ENCODE measurements at places on chromosomes 6 and 20.

DNA sequence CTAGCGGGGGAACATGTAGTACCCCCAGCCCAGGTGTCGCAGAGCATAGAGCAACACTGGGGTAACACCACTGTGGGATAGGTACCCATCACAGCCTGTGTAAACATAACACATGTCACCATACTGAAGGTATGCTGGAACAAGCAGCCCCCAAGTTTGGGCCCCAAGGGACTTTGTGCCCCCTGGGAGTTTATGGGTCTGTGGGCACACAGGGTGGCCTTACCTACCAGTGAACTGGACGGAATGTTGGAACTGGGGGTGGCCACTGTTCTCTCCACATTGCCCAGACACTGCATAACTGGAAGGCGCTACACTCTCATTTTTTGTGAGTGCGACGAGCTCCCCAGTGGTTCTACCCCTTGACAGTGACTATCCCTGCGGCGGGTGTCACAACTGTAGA is 28.5 kb downstream of the HDDC2 start:
- no peak for DNase-seq

- no peak for DNase-seq
These were observed 111.2 kb upstream of the CST7 start for GRCh38 chr20:24837781-24838450.

DNA sequence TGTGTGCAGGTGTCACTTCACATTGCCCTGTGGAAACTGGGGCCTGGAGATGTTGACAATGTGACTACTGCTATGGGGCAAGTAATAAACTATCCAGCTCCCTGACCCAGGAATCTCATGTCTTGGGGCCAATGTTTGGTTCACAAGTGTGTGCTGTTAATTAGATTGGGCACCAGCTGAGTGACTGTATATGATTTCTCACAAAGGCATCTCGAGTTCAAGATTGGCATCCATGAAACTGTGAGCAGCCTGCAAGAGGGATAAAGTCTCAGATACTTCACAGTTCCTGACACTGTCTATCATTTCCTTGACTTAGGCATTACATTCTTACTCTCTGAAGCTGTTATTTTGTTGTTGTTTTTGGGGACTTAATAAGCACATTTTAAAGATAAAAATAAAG is 264.0 kb downstream of the PRKN start:
- no peak for DNase-seq

DNA sequence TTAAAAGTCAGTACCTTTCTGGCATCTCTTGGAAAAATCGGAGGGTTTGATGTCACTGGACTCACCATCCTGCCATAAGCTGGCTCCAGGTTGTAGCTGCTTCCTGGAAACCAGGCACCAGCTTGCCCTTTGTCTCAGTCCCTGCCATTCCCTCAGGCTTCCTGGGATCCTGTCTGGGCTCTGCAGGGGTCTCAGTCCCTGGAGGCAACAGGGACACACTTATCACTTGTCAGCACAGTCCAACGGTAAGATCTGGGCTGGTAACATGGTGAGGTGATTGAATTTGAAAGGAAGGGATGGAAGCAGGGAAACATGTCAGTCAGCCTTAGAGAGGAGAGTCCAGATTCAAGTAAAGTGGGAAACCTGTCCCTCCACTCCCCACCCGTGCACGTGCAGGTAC is 147.6 kb upstream of the ECI2 start:
- no peak for DNase-seq

- no peak for DNase-seq
These were observed 289.4 kb downstream of the RNF144B start for GRCh38 chr6:18676548-18676947.

DNA sequence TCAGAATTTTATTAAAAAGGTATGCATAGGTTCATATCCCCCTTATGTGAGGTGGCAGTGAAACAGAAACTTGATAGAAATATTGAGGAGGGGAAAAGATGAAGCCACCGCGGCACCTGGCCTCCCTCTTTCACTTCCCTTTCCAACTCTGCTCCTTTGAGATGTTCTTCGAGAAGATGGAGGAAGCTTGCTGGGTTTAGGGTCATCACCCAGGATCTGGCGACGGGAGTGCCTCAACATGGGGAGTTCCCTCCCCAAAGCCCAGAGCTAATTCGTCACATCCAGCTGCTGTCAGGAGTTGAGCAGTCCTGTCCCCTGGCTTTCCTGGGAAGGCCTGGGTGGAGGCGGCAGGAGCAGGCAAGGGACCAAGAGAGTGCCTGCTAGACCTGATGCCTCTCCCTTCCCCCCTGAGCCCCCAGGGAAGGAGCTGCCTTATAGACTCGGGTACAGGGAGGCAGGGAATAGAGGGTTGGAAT is 29.1 kb downstream of the RREB1 start:
- no peak for DNase-seq

DNA sequence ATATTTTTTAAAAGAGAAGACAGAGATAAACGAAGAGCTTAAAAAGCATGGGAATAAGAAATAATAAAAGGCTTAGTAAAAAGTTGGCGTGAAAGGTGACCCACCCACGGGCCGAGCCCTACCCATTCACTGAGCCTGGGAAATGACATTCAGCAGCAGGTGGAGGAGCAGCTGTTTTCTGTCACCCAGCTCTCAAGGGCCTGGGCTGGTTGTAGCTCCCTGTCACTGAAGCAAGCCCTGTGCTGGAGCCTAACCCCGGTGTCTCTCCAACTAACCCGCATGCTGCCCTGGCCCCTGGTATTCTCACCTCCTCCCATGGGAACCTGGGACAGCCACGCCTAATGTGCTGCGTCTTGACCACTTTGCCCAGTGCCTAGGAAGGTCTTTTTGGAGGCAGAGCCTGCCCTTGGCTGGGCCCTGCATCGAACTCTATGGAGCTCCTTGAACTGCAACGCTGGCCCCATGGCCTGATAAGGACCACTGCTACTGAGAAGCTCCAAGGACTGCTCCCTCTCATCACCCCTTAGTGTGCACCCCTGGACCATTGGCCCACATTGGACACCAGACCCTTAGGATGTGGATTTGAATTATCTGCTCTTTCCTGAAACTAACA is 68.8 kb upstream of the IYD start:
- no peak for DNase-seq

DNA sequence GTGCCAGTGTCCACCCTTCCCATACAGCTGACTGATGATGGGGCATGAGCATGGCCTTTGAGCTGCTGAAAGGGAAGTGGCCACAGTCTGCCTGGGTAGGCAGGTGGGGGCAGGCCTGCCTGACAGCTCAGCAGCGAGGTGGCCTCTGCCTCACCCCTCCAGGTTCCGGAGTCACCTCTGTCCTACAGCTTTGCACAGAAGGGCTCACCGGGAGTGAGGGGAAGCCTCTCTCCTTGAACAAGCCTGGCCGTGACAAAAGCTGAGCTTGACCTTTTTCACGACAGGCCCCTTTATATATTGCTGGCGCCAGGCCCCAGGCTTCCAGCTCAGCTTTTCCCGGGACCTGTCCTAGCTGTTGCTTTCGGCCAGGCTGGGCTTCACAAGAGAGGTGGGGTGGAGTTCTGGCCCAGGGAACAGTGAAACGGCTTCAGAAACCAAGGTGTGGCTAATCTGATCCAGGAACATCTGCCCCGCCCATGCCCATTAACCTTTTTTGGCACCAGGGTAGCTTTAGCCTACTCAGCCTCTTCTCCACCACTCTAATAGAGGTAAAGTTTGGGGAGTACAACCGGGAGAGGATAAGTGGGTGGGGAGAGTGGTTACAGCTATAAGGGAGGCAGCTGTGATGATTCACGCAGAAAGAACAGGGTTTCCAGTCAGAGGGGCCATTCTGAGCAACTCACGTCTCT is 42.9 kb downstream of the C6orf132 start:
- DNase-seq, result no peak

DNA sequence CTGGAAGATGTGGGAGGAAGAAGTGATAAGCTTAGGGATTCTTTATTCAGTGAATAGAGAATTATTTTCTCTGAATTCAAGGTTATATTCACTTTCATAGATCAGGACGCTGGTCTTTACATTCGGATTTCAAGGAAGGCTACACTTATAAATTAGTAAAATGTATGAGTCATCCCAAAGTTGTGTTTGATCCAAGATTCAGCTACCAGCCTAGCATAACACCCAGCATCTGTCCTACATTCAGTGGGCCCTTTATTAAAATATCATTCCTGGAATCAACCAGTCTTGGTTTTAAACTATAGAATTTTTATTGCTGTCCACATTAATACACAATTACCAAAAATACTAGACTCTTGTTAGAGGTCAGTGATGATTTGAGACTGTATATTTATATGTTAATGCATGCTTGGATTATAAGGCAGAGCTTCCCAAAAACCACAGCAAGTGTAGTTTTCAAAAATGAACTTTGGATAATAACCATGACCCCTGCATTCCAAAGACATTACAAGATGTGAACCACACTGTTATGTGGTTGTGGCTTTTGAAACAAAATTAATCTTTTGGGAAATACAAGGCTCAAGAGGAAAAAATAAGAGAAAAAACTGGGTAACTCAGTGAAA is 210.7 kb upstream of the CNR1 start:
- DNase-seq, result no peak

GRCh38 chr6:19731282-19731681 is 105.9 kb upstream of the ID4 start:
- peak; percentile 86 for DNase-seq

DNA sequence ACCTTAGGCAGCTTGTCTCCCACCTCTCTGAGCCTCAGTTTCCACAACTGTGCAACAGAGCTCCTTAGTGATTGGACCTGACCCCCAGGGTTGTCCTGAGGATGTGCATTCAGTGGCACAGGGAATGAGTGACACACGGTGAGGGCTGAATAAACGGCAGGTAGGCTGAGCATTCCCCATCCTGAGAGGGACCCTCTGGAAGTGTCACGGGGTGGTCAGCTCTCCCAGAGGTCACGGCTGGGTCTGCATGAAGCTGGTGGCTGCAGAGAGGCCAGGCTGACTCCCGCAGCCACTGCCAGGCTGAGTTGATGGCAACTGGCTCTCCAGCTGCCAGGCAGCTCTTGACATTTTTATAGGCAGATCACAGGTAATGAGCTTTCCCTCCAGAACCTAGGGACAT is 42.5 kb downstream of the CD40 start:
- no peak for DNase-seq

DNA sequence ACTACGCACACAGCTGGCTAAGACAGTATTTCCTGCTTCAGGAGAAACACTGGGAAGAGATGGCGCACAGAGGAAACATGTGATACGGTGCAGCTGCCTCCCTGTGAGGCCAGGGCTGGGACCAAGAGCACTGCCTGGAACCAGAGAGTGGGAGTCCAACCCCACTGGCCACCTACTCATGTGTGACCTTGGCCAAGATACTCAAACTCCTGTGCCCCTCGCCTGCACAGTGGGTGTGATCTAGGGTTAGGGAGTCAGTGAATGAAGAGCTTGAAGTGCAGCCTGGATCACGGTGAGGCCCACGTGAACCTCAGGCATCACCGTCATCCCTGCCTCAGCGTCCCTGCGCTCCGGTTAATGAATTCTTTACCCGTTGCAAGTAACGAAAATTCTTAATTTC is 41.7 kb upstream of the MPC1 start:
- no peak for DNase-seq

DNA sequence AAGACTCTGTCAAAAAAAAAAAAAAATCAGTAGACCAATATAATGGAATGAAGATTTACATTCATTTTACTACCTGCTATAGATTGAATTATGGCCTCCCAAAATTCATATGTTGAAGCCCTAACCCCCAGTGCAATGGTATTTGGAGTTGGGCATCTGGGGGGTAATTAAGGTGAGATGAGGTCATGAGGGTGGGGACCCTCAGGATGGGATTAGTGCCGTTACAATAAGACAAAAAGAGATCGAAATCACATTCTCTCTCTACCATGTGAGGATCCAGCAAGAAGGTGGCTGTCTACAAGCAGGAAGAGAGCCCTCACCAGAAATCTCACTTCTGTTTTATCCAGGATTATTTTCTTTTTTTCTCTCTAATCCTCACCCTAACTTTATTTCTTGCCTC is 100.6 kb upstream of the LOC128125822 start:
- DNase-seq, result no peak

DNA sequence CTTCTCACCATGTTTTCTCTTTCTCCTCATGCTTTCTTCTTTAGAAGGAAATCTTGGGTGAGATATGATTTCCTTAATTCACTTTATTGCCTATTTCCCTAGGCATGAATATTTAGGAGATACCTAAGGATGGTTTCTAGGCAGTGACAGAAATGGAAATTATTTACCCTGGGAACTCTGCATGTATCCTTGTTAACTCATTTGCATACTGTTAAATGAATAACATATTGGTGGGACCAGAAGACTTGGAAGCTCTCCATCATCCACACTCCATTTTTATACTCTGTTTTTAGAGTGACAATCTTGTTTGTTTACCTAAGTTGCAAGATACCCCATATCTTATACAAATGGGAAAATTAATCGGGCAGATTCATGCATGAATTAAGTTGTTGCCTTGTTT is 285.7 kb downstream of the RNF144B start:
- no peak for DNase-seq

- DNase-seq, result no peak
These were observed 72.7 kb downstream of the IGF2R start for GRCh38 chr6:160041608-160042007.

- no peak for DNase-seq
These were observed 31.4 kb upstream of the NR2E1 start for GRCh38 chr6:108134213-108134970.

DNA sequence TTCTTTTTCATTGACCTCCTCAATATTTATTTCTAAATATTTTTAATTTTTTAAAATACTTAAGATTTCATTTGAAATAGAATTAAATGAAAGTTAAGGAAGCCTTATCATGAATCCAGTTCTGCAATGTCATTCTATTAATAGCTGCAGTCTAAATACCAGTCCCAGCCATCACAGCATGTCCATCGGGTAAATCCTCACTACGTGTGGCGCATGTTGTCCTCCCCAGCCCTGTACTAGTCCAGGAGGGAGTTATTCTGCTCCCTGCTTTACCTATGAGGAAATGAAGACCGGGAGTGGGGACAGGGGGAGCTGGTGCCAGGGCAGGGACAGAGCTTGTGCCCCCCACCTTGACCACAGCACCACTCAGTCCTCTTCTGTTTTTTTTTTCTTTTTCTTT is 125.1 kb upstream of the QKI start:
- DNase-seq, result no peak

DNA sequence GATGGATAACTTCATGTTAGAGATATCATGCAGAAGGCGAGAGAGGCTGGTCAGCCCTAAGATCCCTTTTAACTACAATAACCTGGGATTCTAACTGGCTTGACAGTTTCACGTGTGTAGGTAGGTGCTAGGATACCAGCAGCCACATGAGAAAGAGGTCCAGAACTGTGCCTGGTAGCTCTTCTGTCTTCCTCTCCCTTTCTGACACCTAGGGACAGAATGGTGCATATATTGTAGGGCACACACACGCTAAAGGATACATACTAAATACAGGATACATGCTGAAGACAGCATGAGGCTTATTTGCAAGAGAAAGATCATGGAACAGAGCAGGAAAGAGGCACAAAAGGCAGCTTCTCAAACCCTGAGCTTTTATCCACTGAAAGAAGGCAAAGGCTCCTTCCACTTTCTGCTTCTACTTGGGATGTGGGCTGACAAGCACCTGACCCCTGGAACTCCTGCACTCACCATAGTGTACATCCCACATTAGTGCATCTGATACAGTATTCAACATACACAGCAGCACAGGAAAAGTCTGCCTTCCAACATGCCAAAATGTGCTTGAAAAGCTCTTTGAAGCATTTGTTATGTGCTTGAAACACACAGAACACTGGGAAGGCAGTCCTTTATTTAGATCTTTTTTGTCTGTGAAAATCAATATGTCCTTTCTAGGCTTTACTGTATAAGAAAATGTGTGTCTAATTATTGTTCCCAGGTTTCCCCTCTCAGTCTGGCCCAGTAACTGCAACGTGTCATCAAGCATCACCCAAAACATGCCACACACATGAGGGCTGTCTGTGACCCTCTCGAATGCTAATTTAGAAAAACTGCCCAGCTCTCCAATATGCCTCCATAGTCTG is 3.2 kb downstream of the SLC22A23 start:
- DNase-seq, result no peak

- DNase-seq, result peak; percentile 2
These were observed 329.6 kb downstream of the GRIK2 start for GRCh38 chr6:101722991-101723579.
